ENCODE measurements at places on chromosomes 11 and 22. TPM values are rescaled to one million over a fixed set of nuclear protein-coding genes. Genes with fewer than 3 reads are reported as not detected.

The C11orf42 gene
- total RNA-seq = not detected

The UBXN1 gene
- 57.2 TPM for total RNA-seq

The POU2AF3 gene
- 1.4 TPM for total RNA-seq

The C22orf31 gene
- 0.20 TPM for total RNA-seq

The KCNQ1 gene
- 1.3 TPM for total RNA-seq

GRCh38 chr11:110059706-110060463, 33.3 kb upstream of the ZC3H12C start:
- DNase-seq = no peak

DNA sequence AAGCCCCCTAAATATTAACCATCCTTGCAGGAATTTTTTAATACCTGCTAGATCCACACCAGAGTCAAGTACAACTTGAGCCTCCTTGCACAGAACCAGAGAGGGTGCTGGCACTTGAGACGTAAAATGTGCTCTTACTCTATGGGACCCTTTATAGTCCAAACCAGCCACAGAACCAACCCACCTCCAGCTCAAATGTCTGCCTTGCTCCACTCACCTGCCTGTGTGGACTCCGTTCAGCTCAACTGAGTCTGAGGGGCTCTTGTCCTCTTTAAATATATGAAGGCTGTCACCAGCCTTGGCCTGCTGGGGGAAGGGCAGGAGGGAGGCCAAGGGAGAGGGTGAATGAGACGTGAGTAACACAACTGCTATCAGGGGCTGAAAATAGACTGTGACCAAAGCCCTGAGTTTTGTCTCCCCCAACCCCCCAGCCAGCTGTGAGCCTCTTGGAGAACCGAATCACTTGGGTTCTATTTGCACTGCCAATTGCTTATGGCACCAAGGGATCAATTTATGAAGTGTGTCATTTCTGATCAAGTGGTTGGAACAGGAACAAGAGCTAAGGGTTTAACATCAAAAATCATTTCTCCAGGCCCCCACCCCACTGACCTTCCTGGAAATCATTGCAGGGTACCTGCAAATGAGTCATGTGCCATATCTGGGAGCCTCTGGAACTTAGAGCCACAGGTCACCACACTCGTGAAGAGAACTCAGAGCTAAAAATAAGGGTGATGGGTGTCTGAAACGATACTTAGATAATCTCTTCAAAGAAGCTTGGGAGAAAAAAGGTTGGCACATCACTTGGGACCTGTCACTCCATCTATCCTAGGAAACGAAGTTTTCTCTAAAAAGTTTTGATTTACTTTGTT, at the start of gene CSRP3:
CSRP3 (minus strand) TSS at position 247 of the 869 bp plus-strand sequence. CDS start 9,535 bp downstream, outside the sequence.
- DNase-seq = no peak

DNA sequence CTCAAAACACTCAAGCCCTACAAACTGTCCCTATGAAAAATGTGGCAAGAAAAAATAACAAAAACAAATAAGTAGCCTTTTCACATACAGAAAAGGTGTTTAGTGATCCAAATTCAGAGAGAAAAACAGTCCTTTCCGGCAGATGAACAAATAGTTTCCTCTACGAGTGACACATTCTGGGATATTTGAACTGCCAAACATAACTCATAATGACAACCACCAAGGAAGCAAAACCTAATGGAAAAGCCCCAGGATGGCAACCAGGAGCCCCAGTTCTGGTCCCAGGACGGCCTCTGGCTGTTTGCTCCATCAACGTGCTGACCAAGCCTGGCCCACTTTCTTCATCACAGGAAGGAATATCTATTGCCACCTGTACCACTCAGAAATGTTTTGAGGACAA, 6.0 kb downstream of the PACSIN2 start:
- DNase-seq = no peak

DNA sequence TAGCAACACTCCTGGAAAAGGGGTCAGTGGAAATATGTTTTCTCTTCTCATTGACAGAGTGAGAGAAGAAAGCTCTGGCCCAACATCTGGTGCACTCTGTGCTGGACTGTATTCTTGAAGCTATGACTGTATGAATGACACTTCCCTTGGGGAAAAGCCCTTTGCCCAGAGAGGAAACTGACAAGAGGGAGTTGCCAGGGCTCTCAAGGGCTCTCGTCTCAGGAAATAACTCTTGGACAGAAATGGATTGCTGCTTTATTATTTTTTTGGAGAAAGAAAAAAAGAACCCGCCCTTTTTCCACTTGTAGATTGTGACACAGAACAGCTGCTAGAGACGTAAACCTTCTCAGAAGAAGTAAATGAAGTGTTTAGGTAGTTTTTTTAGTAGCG, 11.4 kb downstream of the ETS1 start:
- DNase-seq = peak; percentile 60

DNA sequence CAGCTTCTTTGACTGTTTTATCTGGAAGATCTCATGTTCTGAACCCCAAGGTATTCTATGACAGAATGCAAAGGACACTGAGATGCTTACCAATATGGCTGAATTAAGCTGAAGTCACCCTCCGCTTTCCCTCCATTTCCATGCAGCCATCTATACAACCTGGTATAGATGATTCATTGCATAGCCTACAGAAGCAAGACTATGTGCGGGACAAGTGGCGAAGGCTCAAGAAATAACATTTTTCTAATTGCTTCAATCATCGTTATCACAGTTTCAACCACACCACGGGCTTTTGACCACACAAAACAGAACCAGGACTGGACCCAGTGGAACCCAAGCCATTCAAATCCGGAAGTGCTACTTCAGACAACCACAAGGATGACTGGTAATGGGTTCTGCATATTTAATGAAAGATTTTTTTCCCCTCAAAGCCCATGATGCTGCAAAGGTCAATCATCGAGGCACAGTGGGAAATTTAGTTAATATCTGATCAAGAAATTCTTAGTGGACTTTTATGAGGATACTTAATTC, 61.9 kb downstream of the CD44 start:
- DNase-seq = no peak

Data from skin of body (tissue), 3 donors.